Smooth muscle cell of the coronary artery (primary cell): ENCODE measurements at places on chromosomes 3 and 15. TPM values are rescaled to one million over a fixed set of nuclear protein-coding genes. Genes with fewer than 3 reads are reported as not detected.

The MED12L gene
- 0.30 and 0.70 TPM in 2 replicates for total RNA-seq

The CAND2 gene
- total RNA-seq, result 0.83 and 4.8 TPM in 2 replicates

The RPL32 gene
- total RNA-seq, result 1,726 and 2,623 TPM in 2 replicates

The IP6K2 gene
- 44.2 and 48.3 TPM in 2 replicates for total RNA-seq

The TMOD2 gene
- 1.8 and 3.7 TPM in 2 replicates for total RNA-seq

The CCNL1 gene
- total RNA-seq, result 104 and 146 TPM in 2 replicates

The NAALADL2 gene
- 2.0 and 7.8 TPM in 2 replicates for total RNA-seq

The MYL3 gene
- total RNA-seq, result 0.08 and 2.3 TPM in 2 replicates

The ALDH1A2 gene
- 0.68 and 5.5 TPM in 2 replicates for total RNA-seq

The NEO1 gene
- total RNA-seq, result 10.9 and 28.5 TPM in 2 replicates

The RBP2 gene
- total RNA-seq, result not detected in 2 replicates

The UTS2B gene
- total RNA-seq, result 0.23 and 0.38 TPM in 2 replicates

The PRTG gene
- 0.70 and 2.0 TPM in 2 replicates for total RNA-seq

The POLQ gene
- total RNA-seq, result 0.70 and 2.7 TPM in 2 replicates

The OR5H2 gene
- total RNA-seq, result not detected in 2 replicates

The KIAA1143 gene
- 9.4 and 14.4 TPM in 2 replicates for total RNA-seq
